NCI-H510A treated with DMSO at 0.1 percent for 48 hours (cell line): ENCODE measurements at places on chromosomes 4 and X.
A peak's percentile ranks its signal among the peaks of the same experiment; 100 is the strongest.

GRCh38 chr4:74098427-74098994 lies 484 bp downstream of the CXCL2 start:
- no peak for DNase-seq

DNA sequence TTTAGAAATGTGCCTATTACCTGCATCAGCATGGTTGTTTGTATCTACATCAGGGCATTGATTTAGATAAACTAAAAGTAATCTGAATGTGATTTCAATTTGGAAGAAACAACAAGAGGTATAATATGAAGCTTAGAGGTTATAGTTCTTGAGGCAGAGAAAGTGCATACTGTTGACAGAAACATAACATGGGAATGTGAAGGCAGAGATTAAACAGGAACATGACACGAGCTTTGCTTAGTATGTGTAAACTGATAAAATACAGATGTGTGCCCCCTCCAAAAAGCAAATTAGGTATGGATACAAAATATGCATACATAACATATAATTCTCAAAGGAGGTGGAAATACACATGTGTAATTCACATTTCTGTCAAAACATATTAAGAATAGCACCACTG lies 1180.2 kb upstream of the ADGRL3 start:
- DNase-seq: no peak

GRCh38 chr4:139907001-139907809 lies 241.6 kb downstream of the MGST2 start:
- no peak for DNase-seq

- DNase-seq: no peak
Measured at GRCh38 chr4:69485130-69485529, 10.6 kb downstream of the UGT2B4 start.

GRCh38 chrX:113551919-113552318 lies 711.3 kb upstream of the AMOT start:
- DNase-seq: no peak

DNA sequence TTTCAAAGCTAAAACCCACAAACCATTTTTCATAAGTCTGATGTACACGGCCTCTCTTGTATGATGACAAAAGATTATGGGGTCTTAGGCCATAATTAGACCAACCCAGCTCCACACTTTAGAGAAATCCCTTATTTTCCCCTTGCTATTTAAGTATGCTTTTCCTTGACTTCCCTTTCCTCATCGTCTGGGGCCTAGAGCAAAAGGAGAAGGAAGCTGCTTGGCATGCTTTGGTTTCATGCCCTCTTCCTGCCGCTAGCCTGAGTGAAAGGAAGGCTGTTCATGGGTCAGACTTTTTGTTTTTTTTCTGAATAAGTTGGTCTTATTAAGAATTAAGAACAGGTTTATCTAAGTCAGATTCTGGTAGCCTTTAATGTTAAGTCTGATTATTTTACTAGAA lies 10.6 kb upstream of the RASGEF1B start:
- no peak for DNase-seq

DNA sequence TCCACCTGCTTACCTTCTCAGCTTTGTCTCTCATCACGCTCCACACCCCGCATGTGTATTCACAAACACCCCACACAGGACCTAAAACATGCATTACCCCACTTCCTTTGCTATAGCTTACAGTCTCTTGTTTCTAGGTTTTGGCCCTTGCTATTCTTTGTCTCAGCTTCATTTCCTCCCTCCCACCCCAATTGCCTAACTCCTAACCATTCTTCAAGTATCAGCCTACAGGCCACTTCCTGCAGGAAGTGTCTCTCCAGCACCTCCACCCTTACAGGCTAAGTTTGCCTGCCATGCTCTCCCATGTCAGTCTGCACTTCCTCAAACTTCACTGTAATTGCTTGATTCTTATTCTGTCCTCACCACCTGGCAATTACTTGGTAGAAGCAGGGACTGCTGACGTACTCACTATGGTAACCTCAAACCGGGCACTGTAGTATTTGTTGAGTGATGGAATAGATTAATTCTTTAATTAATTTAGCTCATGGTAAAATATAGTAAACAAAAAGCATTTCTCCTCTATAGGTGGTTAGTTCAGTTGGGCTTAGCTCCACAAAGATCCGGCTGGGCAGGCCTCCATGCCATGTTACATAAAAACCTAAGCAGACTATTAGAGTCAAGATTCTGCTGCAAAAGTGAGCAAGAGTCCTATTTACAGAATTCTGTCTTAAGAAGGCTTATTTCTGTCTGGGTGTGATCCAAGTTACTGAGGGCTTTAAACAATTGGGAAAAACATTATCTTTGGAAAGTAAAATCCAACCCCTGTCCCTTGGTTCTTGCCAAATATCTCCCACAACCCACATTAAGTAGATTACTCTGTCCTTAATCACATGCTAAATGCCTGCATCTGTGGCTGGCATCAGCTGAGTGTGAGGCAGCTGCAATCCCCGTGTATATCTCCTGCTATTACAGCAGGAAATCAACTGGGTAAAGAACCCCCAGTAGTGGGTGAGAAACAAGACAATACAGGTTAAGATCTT lies 124.7 kb upstream of the CPEB2 start:
- no peak for DNase-seq

- DNase-seq: peak; percentile 21
Measured at GRCh38 chr4:6546681-6547447, 28.1 kb upstream of the MAN2B2 start.

DNA sequence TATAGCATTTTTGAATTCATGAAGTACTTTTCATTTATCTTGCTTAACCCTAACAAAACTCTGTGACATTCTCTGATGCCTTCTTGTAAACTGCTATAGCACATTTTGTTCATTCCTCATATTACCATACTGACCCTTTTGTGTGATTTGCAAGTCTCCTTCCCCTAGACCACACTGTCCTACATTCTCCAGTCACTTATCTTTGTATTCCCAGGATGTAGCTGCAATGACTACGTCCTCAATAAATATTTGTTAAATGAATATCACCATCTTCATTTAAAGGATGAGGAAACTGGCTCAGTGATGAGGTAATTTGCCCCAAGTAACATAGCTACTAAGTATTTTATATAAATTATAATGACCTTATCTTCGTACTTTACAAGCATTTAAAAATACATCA lies 11.9 kb downstream of the HUWE1 start:
- DNase-seq: no peak

- no peak for DNase-seq
Measured at GRCh38 chr4:825063-825970, 612 bp downstream of the CPLX1 start.

GRCh38 chr4:19689511-19689910 lies 562.2 kb upstream of the SLIT2 start:
- DNase-seq: no peak

- no peak for DNase-seq
Measured at GRCh38 chr4:164512124-164512523, 241.8 kb upstream of the SMIM31 start.

GRCh38 chrX:71292669-71293365 lies 8.7 kb upstream of the ITGB1BP2 start:
- DNase-seq: no peak

DNA sequence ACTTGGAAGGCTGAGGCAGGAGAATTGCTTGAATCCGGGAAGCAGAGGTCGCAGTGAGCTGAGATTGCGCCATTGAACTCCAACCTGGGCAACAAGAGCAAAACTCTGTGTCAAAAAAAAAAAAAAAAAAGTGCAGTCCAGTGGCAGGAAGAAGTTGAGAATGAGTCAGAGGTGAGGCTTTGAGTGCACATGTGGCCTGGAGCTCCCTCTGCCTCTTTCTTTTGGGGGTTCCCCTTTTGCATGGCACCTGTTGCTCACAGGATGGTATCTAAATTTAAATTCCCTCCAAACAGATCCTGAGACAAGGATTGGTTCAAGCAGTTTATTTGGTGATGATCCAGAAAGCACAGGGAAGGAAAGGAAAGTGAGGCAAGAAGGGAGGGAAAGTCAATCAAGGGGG lies 151.4 kb upstream of the STX18 start:
- DNase-seq: no peak

- DNase-seq: no peak
Measured at GRCh38 chr4:8698341-8699062, 105.9 kb downstream of the CPZ start.

DNA sequence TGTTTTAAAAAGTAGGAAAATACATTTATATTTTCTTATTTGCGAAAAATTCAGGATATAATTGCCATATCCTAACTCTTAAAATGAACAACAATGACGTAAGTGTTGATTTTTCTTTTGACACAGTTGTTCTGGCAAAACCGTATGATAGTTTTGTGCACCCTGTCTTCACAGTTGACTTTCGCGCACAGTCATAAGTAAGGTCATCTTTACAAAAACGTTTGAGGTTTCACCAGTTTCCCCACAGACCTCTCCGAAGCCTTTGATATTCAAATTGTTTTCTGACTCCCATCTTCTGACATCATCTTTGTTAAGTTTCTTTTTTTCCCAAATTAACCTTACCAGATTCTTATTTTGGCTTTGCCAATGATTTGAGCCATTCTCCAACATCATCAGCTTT lies 48.1 kb upstream of the ATXN3L start:
- no peak for DNase-seq

DNA sequence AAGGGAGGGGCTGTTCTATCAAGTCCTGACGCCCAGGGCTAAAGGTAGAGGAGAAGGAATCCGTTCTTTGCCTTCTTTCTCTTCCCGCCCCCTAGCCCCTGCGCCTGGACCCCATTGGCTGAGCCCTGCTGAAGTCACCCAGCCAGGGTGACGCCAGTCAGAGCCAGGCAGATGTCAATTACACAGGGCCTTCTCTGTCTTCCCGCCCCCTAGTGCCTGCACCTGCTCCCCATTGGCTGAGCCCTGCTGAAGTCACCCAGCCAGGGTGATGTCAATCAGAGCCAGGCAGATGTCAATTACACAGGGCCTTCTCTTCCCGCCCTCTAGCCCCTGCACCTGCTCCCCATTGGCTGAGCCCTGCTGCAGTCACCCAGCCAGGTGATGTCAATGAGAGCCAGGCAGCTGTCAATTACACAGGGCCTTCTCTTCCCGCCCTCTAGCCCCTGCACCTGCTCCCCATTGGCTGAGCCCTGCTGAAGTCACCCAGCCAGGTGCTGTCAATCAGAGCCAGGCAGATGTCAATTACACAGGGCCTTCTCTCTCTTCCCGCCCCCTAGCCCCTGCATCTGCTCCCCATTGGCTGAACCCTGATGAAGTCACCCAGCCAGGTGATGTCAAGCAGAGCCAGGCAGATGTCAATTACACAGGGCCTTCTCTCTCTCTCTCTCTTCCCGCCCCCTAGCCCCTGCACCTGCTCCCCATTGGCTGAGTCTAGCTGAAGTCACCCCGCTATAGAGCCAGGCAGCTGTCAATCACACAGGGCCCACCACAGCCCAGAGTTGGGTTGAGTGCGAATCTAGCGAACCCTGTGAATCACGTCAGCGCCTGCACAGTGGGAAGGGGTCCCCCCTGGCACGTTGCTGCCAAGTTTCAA lies 46.4 kb downstream of the ASMT start:
- no peak for DNase-seq

DNA sequence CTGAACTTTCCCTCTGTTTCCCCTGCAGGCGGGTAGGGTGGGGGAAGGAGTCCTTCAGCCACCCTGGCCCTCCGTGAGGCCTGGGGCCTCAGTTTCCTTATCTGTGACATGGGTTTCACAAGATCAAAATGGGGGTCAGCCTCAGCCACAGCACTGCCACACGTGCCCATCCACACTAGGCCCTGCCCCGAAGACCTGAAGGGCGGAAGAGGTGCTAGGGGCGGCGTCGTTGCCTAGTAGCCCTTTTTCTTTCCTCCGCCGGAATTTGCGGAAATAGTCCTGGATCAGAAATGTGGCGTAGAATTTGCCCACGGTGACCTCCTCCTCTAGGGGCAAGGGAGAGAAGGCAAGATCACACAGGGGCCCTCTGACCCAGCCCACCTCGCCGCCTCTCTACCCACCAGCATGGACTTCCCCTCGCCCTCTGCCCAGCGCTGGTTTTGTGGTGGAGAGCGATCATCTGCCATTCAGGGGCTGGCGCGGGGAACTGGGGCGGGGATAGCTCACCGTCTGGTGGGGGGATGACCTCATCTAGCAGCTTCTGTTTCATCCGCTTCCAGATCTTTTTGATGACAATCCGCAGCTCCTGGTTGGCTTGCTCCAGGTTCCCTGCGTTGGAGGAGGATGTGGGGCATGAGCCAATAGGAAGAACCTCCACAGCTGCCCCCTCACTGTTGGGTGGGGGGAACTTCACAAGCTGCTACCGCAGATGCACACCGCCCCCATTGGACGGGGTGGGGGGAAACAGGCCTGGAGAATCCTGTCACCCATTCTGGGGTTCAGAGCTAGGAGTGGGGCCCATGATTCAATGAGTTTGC lies 9.7 kb upstream of the SYP start:
- DNase-seq: no peak

DNA sequence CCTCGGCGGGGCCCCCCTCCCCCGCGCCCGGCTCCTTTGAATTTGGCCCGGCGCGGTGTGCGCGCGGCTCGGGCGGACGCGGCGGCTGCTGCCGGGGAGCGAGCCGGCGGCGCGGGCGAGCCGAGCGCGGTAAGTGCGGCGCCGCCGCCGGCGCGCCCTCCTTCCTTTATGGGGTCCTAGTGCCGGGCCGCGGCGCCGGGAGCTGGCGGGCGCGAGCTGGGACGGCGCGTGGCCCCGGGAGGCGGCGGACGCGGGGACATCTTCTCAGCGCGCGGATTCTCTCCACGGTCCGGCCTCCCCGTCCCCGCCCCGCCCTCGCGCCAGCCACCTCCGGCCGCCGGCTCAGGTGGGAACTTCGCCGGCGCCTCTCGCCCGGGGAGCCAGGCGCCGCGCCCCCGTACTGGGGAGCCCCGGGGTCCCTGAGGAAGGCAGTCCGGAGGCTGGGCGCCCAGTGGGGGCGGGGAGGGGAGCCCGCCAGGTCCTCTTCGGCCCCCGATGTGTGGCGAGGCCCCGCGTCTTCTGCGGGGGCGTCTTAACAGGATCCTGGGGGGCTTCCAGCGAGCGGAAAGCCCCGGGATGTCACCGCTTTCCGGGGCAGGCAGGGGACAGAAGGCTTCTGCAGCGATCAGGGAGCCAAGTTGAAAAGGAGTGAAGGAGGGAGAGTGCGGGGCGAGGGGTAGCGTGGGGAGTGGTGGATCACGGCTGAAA lies 98.4 kb upstream of the TENM3 start:
- no peak for DNase-seq

- DNase-seq: no peak
Measured at GRCh38 chrX:146433771-146434170, 375.8 kb upstream of the CXorf51B start.

GRCh38 chr4:169566021-169566818 lies 46.2 kb downstream of the NEK1 start:
- peak; percentile 17 for DNase-seq

DNA sequence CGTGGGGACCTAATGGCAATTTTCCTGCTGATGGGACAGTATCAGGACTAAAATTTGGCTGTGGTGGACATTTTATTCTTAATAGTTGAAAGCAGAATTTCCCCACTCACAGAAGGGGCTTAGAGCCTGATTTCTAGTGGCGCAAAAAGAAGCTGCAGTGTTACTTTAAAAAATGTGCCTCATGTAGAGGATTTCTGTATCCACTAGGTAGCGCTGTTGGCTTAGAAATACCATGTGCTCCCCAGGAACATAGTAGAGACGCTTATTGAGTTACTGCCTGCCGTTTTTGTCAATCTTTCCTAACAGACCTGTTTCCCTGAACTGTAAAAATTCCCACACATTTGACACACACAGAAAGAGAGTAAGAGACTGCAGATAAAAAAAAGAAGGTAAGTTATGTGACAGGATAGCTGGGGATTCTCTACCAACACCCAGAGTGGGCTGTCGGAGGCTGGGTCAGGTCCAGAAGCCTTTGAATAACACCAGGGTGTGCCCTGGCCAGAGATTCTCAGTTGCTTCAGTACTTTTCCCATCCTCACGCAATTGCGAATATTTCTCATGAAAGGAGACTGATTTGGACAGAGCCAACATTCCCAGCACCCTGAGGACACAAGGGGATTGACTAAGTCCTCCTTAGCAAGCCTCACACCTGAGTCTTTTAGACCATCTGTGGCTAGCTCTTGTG lies 88.4 kb downstream of the ZXDA start:
- DNase-seq: peak; percentile 36

- no peak for DNase-seq
Measured at GRCh38 chr4:151809716-151810115, 48.9 kb upstream of the GATB start.
